ENCODE measurements at places on chromosomes 1 and 21.

GRCh38 chr1:202304375-202304774 lies 37.4 kb downstream of the UBE2T start:
- peak; percentile 34 for DNase-seq

DNA sequence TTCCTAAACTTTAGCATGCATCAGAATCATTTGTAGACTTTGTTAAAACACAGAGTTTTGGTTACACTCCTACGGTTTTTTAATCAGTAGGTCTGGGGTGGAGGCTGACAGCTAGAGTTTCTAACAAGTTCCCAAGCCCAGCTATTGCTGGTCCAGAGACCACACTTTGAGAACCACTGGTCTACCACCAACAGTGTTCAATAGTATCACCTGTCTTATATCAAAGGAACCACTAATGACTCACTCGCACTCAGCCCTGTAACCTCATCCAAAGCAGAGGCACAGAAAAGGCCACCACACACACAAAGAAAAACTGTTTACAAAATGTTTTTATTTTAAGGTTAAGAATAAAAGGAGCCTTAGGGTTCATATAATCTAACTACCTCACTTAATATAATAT lies 68.7 kb downstream of the HIVEP3 start:
- DNase-seq, result no peak

- DNase-seq, result peak; percentile 73
Measured at GRCh38 chr1:228867108-228867950, 132.1 kb downstream of the RHOU start.

DNA sequence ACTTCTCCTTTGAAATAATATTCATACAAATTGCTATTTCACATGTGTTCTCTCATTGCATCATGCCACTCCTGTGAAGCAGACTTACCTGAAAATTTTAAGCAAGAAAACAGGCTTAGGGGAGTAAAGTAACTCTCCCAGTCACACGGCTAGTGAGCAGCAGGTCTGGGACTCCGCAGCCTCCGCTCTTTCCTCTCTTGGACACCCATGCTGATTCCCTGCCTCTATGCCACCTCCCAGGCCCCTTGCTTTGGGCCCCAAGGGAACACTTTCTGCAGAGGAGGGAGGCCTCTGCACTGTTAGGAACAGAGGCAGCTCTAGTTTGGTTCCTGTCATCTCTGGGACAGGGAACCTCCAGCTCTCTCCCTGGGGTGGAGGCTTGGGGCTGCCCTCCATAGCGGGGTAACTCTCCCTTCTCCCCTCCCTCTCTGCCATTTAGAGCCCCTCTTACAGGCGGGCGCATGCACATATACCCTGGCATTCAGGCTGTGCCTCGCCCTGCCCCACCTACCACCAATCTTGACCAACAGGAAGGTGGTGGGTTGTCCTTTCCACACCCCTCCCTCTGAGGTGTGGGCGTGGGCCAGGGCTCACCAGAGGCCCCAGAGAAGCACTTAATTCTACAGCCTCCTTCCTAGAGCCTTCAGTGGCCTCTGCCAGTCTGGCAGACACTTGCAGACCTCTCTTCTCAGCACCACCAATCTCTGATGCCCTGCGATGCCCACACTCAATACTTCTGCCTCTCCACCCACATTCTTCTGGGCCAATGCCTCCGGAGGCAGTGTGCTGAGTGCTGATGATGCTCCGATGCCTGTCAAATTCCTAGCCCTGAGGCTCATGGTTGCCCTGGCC lies at the start of gene RXFP4:
RXFP4 (plus strand) TSS at position 646 of the 852 bp plus-strand sequence; CDS start at position 718, 72 bp downstream.
- no peak for DNase-seq

GRCh38 chr1:66315671-66316070 lies 218.3 kb upstream of the SGIP1 start:
- no peak for DNase-seq

DNA sequence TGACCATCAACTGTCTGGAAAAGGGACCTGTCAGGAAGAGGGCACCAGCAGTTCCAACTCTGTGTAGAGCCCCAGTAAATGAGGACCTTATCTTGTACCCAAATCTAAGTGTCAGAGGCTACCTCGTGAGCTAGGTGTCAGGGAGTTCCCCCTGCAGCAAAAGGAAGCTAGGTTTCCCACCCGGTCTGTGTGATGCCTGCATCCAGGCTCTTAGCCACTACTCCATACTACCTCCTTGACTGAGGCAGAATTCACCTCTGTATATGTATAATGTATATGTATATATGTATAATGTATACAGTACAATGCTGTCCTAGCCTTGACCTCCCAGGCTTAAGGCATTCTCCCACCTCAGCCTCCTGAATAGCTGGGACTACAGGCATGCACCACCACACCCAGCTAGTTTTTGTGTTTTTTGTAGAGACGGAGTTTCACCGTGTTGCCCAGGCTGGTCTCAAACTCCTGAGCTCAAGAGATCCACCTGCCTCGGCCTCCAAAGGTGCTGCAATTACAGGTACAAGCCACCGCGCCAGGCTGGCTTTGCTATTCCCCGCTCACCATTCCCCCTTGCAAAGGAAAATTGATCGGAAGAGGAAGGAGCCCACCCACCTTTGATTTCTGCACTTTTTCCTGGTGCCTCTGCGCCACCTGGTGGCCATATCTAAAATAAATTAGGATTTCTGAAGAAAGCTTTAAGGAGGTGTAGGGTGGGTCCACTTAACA lies 15.7 kb upstream of the LUZP1 start:
- peak; percentile 64 for DNase-seq

GRCh38 chr1:62311473-62311943 lies 7.7 kb downstream of the KANK4 start:
- DNase-seq, result no peak

- no peak for DNase-seq
Measured at GRCh38 chr1:98090351-98090750, 169.5 kb upstream of the DPYD start.
